ENCODE measurements at places on chromosomes 1 and 21.

DNA sequence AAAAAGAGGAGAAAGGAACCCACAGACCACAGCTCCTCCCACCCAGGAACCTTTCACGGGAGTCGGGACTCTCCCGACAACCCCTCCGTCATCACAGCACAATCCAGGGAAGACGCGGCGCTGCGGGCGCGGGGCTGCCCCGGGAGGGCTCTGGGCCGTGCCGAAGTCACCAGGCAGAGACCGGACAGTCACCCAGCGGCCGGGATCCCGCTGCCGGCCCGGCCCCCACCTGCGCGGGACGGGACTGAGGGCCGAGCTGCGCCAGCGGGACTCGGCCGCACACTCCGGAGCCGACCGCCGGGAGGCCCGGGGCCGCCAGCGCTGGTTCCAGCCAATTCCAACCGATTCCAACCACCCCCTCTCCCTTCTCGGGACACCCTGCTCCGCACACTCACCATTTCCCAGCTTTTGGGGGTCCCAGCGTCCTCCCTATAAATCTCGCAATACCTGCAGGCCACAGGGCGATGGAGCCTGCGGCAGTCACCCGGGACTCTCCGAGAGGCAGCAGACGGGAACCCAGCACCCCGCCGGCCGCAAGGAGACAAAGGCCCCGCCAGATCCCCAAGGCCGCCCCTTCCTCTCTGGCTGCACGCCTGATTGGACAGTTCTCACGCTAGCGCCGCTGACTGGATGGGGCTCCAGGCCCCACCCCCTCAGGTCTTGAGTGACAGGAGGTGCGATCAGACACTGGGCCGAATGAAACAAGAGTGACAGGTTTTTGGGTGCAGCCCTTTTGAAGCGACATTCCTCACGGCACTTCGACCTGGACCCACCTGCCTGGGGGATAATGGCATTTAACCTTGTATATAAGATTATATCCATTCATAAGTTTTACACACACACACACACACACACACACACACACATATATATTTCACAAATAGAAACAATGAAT is at the start of gene ZNF695:
Gene ZNF695 (minus strand): TSS at position 547 of the 895 bp plus-strand sequence. CDS start 149 bp downstream, at position 398.
- DNase-seq: peak; percentile 62

DNA sequence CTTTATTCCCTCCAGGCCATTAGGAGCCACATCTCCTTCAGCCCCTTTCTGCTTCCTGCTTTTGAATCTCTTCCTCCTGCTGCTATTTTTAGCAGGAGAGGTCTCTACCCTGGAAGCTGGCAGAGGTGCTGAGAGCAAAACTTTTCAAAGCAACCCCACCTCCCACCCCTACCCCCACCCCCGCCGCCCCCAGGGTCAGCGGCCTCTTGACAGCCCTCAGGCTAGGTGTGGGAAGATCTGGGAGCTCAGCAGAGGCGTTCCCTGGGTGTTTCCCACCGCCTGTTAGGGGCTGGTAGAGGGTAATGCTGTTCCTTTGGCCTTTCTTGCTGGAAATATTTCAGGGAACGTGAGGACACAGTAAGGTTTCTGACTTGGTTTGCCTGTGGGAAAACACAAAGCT is 112.5 kb upstream of the CACHD1 start:
- DNase-seq: no peak

DNA sequence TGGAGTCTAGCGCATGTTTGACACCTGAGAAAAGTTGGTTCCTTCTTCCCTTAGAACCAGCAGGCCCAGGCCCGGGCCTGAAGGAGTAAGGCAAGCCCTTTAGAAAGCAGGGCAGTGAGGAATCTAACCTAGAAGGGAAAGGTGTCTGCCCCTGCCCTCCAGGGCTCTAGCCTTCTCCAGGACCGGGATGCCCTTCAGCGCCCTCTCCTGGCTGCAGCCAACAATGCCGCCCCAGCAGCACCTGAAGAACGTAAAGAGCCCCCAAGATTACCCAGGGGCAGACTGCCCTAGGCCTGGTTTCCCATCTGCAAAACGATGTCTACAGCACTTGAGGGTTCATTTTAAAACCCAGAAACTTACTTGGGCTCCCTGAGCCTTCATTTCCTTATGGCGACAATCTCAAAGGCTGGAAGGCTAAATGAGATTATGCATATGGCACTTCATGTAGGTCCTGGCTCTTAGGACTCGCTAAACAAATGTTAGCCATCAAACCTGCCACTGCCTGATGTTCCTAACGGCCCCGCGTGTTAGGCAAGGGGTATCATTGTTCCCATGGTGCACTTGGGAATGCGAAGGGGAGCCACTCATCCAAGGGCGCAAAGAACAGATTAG is 106.7 kb upstream of the KLHDC7A start:
- peak; percentile 41 for DNase-seq

DNA sequence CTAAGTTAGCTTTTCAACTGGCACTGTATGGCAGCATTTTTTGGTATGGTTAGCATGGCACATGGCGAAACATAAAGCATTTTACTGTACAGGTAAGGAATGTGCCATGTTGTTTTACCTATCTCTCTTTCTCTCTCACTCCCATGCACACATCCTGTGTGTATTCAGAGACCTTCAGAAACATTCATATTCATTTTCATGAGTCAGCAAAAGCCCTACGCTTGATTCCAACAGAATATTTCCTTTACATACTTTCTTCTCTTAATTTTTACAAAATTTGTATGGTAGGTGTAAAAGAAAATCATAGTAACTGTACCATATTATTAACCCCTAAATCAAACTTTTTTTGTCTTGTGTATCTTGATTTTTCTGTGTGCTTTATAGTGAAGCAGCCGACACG is 10.3 kb downstream of the SRSF11 start:
- DNase-seq: no peak

GRCh38 chr21:37045149-37045548 is 27.7 kb downstream of the PIGP start:
- DNase-seq: no peak

- peak; percentile 76 for DNase-seq
Measured at GRCh38 chr1:36133484-36133883, 8.5 kb upstream of the COL8A2 start.

DNA sequence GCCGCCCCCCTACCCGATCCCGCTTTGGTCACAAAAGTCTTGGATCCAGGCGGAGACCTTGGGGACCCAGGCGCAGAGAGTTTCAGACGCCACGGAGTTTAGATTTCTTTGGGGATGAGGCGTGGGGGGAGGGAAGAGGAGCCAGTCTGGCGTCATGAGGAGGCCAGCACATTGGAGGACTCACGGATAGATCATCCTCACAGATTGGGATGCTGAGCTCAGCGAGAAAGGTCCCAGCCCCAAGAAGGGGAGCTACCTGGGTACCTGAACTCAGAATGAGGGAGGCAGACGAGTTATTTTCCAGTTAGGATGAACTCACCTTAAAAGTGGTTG is 393 bp downstream of the ELAPOR1 start:
- no peak for DNase-seq

DNA sequence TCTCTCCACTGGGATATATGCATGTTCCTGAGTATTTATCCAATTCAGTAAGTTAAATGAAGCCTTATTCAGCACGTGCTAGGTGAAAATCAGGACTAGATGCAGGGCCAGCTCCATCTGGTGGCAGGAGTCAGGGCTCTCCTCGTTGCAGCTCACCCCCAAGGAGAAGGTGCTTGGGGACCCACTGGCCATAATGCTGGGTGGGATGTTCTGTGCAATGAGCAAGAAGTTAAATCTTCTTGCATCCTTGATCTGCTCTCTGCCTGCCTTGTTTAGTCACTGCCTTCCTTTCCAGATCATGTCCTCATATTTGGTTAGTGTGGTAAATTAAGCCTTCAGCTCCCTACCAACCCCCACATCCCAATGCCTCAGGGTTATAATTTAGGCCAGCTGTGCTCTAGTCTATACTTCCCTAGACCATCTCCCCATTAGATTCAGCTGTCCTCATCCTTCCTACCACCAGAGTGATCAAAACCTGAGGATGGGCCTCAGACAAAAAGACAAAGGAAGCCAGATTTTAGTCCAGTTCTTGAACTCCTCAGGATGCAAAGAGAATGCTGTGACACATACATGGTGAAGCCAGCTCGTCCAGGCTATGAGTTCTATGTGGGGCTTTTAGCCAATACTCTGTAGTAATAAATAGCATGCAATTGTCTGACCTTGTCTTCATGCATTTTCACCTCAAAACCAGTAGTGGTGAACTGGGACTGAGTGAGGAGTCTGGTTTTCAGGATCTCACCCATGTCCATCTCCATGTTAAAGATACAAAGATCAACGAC is 55.9 kb downstream of the SEC16B start:
- no peak for DNase-seq

DNA sequence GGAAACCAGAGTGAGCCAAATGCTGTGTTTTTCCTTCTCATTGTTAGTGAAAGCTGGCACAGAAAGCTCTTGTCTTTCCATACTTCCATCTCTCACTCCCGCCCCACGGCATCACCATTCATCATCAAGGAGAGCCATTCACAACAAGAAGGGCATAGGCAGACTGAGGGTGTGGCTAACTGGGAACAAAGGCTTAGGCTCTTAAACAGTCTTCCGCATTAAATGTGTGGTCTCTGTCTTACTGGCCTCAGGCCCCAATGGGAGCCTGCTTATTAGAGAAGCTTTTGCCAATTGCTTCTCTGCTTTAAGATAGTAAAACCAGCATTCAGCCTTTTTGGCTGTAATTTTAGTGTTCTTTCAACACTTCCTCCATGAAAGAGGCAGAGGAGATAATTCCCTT is 51.4 kb downstream of the TNFSF18 start:
- no peak for DNase-seq

DNA sequence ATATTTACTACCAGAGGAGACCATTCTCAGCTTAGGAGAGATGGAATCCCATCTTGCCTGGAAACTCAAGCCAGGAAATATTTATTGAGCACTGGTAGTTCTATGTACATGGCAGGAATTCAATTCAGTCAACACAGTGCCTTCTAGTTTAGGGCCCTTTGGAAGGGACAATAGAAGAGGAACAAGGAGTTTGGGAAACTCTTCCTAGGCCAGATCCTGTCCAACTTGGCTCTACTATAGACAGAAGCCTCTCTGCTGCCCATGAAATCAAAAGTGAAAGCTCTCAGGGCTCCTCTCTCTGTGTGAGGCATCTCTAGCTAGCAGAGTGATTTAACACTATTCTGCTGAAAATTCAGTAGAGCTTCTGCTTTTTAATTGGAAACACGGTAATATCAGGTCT is 244.6 kb upstream of the MAP1LC3C start:
- DNase-seq: no peak

- no peak for DNase-seq
Measured at GRCh38 chr1:153210206-153210605, 7.0 kb downstream of the LELP1 start.

DNA sequence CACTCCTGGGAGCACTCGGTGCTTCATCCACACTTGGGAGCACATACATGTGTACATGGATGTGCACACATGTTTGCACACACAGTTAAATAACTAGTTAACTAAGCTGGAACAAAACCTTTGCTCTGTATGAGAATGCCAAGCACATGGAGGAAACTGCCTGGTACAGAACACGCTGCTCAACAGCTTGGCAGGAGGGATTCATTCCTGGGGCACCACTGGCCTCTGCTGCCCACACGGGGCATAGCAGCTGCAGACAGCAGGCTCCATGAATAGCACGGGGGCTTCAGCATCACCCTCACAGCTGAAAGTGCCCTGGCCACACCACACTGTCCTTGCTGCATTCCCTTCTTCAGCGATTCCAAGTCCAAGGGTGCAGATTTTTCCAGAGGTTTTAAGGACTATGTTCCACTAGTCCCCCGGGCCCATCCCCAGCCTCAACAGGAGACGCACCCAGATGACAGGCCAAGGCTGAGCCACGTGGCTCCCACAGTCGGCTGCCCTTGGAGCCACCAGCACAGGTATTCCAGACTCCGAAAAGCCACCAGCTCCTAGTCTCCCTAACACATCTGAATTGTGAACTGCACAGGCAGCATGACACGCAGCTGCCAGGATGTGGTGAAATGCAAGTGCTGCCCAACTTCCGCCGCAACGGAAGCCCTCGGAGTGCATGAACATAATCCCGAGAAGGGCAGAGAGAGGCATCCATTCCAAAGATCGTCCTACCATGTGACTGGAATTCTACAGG is 16.9 kb downstream of the NPHP4 start:
- DNase-seq: peak; percentile 33

Data from erythroblast (primary cell).